ENCODE measurements at places on chromosomes 1 and 21. TPM values are rescaled to one million over a fixed set of nuclear protein-coding genes. Genes with fewer than 3 reads are reported as not detected.

Gene C1orf226
- total RNA-seq, result 11.3 TPM

Gene MSH4
- 0.50 TPM for total RNA-seq

Gene FAM72C
- 1.7 TPM for total RNA-seq

Gene OTUD7B
- total RNA-seq, result 30.2 TPM

Gene RPTN
- not detected for total RNA-seq

Gene TCHH
- not detected for total RNA-seq

Gene EFNA3
- 8.8 TPM for total RNA-seq

Gene CYP4A11
- total RNA-seq, result not detected

Gene KRTAP12-2
- not detected for total RNA-seq

Gene LRRC7
- not detected for total RNA-seq

DNA sequence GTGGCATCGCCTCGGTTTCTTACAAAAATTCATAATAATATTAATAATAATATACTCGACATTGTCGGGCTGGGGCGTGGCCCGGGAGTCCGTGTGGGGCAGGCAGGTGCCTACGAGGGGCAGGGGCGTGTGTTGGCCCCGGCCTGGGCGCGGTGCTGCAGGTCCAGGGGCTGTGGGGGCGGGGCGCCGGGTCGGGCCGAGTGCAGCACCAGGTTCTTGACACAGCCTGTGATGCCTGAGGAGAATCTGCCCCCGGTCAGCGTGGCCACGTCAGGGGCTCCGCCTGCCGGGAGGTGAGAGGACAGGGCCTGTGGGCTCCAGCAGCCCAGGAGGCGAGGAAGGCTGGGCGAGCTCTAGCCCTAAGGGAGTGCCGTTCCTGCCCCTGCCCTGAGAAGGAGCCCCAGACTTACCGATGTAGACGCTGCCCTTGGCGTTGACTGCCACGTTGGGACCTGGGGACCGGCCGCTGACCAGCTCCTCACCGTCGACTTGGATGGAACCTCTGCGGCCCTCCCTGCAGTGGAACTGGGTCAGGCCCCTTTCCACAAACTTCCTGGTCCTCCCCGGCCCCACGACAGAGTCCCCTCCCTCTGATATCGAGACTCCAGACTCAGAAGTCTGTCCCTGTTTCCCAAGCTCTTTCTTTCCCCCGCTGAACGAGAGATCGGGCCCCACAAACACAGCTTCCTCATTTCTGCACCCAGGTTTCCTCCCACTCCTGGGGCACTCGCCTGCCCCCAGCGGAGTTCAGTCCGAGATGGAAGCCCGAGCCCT is 11.3 kb downstream of the LDLRAD2 start:
- H3K4me1 ChIP-seq, result peaks cover 2% of the 10 kb centered on the region
- H3K27ac ChIP-seq, result no peak overlapping the region
- DNase-seq, result no peak

GRCh38 chr1:156663178-156663577 is 14.0 kb downstream of the NES start:
- no peak overlapping the region for H3K4me3 ChIP-seq
- no peaks in the 10 kb centered on the region for H3K27me3 ChIP-seq
- H3K36me3 ChIP-seq, result peaks cover 12% of the 10 kb centered on the region
- DNase-seq, result no peak
- H3K27ac ChIP-seq, result no peak overlapping the region

DNA sequence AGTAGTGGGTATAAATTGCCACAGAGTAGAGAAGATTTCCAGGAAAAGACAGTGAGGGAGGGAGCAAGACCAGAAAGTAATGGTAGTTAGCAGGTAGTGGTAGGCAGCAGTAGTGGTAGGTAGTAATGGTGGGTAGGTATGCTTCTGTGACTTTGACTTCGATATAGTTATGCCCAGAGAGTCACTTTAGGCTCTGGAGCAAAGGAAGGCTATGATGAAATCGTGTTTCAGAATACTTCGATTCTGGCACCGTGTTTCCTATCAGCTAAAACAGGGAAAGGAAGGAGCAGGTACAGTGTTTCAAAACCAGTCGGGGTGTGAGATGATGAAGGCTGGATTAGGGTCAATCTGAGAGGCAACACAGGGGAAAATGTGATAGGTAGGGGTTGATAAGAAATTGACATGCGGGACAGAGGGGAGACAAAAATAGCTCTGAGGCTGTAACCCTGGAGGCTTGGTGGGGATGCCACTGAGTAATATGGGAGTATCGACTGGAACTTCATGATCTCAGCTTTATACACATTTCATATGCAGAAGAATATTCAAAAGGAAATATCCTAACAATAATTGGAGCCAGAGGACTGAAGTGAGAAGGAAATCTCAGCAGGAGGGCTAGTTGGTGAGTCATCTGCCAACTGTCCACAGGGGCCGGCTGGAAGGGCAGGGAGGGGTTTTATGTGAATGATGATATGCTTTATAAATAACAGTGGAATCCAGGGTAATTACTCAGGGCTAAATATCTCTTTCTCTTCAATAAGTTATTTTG is 25.2 kb upstream of the TRIM45 start:
- peaks cover 41% of the 10 kb centered on the region for H3K4me1 ChIP-seq
- H3K27ac ChIP-seq, result peak overlapping the region; percentile 89
- peak; percentile 79 for DNase-seq
- no peaks in the 10 kb centered on the region for H3K36me3 ChIP-seq

DNA sequence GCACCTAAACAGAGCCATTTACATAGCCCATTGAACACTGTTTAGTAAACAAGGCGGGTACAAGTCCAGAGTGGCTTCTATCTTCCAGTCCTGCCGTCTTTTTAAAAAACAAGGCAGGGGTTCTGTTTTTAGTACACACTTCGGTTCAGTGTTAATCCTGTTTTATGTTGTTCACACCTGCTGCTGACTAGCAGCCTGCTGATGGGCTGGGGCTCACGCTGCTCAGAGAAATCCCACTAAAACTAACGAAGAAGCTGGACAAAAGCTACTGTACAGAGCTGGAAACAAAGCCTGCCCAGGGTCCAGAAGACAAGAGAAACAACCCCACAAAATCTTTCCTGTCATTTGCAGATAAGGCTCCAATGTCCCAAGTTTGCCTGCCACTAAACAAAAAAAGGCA is 13.2 kb downstream of the ESRRG start:
- H3K36me3 ChIP-seq, result no peaks in the 10 kb centered on the region
- no peaks in the 10 kb centered on the region for H3K27me3 ChIP-seq
- no peak overlapping the region for H3K4me3 ChIP-seq
- no peaks in the 10 kb centered on the region for H3K4me1 ChIP-seq
- H3K27ac ChIP-seq, result no peak overlapping the region

- no peaks in the 10 kb centered on the region for H3K4me1 ChIP-seq
- H3K4me3 ChIP-seq, result no peak overlapping the region
These were observed 455.5 kb upstream of the ADAMTS5 start for GRCh38 chr21:27422435-27422834.

DNA sequence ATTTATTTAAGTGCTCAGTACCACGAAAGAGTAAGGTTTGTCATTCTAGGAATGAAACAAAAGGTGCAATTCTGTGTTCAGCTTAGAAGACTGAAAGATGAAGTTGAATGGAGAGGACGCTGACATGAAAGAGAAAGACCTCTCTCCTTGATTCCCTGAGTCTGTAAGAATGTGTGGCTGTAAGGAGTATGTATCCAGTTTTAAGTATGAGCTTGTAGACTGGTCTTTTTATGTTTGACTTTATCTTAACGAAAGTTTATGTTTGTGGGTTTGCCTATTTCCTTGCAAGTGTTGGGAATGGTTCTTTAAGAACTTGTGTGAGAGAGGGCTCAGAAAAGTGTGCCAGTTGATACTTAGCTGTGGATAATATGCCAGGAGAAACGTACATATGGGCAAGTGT is 1.4 kb downstream of the CHD1L start:
- 0 out of 2 replicates have a peak, but pooled peaks cover 4% of the 10 kb centered on the region for H3K36me3 ChIP-seq
- H3K4me1 ChIP-seq, result peaks cover 28% of the 10 kb centered on the region
- H3K4me3 ChIP-seq, result peak overlapping the region; percentile 74
- no peak for DNase-seq
- H3K27ac ChIP-seq, result no peak overlapping the region

DNA sequence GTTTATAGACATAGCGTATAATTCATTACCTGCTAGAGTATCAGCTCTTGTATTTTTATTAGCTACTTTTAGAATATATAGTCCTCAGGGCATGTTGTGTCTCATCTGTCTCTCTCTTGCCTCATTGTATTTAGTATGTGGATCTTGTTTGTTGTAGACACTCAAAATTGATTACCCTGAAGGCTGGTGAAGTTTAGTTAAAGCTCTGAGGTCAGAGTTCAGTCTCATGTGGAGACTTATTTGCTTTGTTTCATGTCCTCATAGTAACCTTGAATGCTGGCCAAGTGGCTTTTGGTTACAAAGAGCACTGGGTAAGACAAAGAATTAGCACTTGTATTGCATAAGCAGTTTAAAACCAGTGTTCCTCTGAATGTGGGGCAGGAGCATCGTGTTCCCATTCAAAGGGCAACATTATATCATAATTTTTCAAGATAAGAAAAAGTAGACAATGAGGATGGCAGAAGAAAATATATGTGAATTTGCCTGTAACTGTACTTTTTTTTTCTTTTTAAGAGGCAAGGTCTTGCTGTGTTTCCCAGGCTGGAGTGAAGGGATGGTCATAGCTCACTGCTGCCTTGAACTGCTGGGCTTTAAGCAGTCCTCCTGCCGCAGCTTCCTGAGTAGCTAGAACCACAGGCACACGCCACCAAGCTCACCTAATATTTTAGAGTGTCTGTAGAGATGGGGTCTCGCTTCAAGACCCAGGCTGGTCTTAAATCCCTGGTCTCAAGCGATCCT is 17.4 kb downstream of the CNST start:
- H3K36me3 ChIP-seq, result no peaks in the 10 kb centered on the region
- no peaks in the 10 kb centered on the region for H3K27me3 ChIP-seq
- no peak for DNase-seq
- H3K27ac ChIP-seq, result no peak overlapping the region

GRCh38 chr1:225949041-225949440 is 8.0 kb upstream of the LEFTY2 start:
- H3K4me1 ChIP-seq, result no peaks in the 10 kb centered on the region
- 0 out of 2 replicates have a peak, but pooled peaks cover 2% of the 10 kb centered on the region for H3K27me3 ChIP-seq
- H3K27ac ChIP-seq, result no peak overlapping the region
- H3K36me3 ChIP-seq, result no peaks in the 10 kb centered on the region

DNA sequence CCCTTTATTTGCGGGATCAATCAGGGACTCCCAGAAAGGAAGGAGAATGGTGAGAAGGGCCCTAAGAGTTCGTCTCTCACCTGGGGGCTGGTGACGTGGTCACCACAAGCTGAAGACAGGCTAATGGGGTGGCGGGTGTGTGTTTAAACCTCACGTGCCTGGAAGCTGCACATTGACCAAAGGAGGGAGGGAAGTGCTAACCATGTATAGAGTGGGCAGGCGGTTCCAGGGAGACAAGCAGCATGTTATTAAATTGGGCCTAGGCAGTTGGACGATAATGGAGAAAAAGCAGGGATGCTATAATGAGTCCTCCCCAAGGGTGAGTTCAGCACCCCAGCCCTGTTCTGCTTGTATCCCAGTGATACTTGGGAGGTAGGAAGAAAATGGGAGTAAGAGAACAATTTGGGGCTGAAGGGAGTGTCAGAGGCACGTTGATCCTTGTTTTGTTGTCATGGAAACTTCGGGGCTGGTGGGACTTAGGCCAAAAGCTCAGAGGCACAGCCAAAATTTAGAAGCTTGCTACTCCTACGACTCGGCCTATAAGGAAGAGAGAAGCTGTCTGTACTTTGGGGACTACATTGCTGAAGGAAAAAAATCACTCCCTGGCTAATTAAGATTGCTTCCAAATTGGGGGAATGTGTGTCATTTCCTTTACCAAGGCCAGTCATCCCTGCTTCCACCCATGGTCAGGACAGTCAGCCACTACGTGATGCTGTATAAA is 33.2 kb upstream of the EPHA8 start:
- no peak overlapping the region for H3K27ac ChIP-seq
- H3K4me3 ChIP-seq, result no peak overlapping the region
- no peak for DNase-seq

DNA sequence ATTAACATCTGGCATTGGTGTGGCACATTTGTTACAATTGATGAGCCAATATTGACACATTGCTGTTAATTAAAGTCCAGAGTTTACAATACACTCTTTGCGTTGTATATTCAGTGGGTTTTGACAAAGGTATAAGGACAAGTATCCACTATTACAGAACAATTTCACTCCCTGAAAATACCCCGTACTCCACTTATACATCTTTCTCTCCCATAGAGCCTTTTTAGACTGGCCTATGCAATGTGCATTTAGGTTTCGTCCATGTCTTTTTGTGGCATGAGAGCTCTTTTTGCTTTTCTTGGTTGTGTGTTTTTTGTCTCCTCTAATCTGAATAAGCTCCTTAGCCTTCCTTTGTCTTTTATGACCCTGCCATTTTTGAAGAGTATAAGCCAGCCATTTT is 40.6 kb upstream of the TSNAX start:
- H3K27me3 ChIP-seq, result no peaks in the 10 kb centered on the region
- no peak for DNase-seq
- H3K4me3 ChIP-seq, result no peak overlapping the region
- H3K27ac ChIP-seq, result no peak overlapping the region
- no peaks in the 10 kb centered on the region for H3K4me1 ChIP-seq

DNA sequence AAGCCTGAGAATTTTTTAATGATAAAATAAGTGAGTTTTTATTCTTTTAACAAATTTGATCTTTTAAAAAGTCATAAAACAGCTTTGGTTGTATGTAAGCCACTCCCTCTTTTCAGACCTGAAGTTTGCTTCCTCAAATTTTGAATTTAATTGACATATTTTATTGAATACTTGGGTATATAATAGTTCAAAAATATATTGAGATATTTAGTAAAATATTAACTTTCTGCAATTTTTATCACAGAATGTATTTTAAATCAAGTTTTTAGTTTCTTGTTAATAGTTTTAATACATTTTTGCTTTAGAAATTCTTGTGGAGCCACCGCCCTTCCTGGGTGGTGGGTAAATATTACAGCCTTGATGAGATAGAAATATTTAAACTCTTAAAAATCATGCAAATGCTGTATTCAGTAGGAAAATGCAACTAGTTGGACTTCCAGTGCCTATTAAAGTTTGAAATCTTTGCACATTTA is 867 bp downstream of the PTPRC start:
- no peak overlapping the region for H3K27ac ChIP-seq
- H3K4me3 ChIP-seq, result no peak overlapping the region
- no peaks in the 10 kb centered on the region for H3K36me3 ChIP-seq
- 0 out of 2 replicates have a peak, but pooled peaks cover 5% of the 10 kb centered on the region for H3K4me1 ChIP-seq
- no peak for DNase-seq

GRCh38 chr1:44827197-44828002 is 15.7 kb downstream of the PTCH2 start:
- no peak for DNase-seq
- H3K27me3 ChIP-seq, result no peaks in the 10 kb centered on the region
- no peaks in the 10 kb centered on the region for H3K4me1 ChIP-seq
- no peak overlapping the region for H3K4me3 ChIP-seq
- H3K27ac ChIP-seq, result no peak overlapping the region
- H3K36me3 ChIP-seq, result no peaks in the 10 kb centered on the region

GRCh38 chr1:67175530-67176087 is 9.4 kb downstream of the IL23R start:
- no peaks in the 10 kb centered on the region for H3K27me3 ChIP-seq
- no peaks in the 10 kb centered on the region for H3K4me1 ChIP-seq
- no peak overlapping the region for H3K4me3 ChIP-seq
- H3K36me3 ChIP-seq, result no peaks in the 10 kb centered on the region

Data from PC-9 (cell line).